ENCODE measurements at places on chromosomes 11 and 22. TPM values are rescaled to one million over a fixed set of nuclear protein-coding genes. Genes with fewer than 3 reads are reported as not detected.

Gene GPHA2
- not detected for polyA plus RNA-seq

Gene PRR33
- polyA plus RNA-seq: not detected

Gene ANKK1
- not detected for polyA plus RNA-seq

Gene RFPL3
- polyA plus RNA-seq: not detected

Gene DDX10
- 16.4 TPM for polyA plus RNA-seq

Gene KRTAP5-2
- not detected for polyA plus RNA-seq

Gene PAMR1
- 0.15 TPM for polyA plus RNA-seq

Gene B3GAT1
- not detected for polyA plus RNA-seq

Gene OR2AT4
- polyA plus RNA-seq: not detected

Gene SMCO4
- polyA plus RNA-seq: 101 TPM

Gene OVOL1
- not detected for polyA plus RNA-seq

Gene IGSF22
- polyA plus RNA-seq: 0.82 TPM

Gene PPP2R5B
- polyA plus RNA-seq: 29.2 TPM

Gene HARBI1
- 9.8 TPM for polyA plus RNA-seq

Gene OR56A1
- polyA plus RNA-seq: 0.10 TPM

Gene CDKN1C
- 96.7 TPM for polyA plus RNA-seq

Gene SCT
- 8.9 TPM for polyA plus RNA-seq

Gene APOA5
- not detected for polyA plus RNA-seq

Gene SYCE3
- polyA plus RNA-seq: not detected

All from cardiac muscle cell (in vitro differentiated cells and primary cell).